H1 (cell line): ENCODE measurements at places on chromosomes 2 and 18. TPM values are rescaled to one million over a fixed set of nuclear protein-coding genes. Genes with fewer than 3 reads are reported as not detected.

The SDC1 gene
- 45.3 and 46.3 TPM in 2 replicates for total RNA-seq

GRCh38 chr18:46452820-46453219 lies 204.2 kb downstream of the LOXHD1 start:
- H3K27ac ChIP-seq = no peak overlapping the region
- peaks cover 12% of the 10 kb centered on the region for H3K36me3 ChIP-seq
- DNase-seq = no peak
- no peak overlapping the region for H3K4me3 ChIP-seq
- H3K27me3 ChIP-seq = no peaks in the 10 kb centered on the region

DNA sequence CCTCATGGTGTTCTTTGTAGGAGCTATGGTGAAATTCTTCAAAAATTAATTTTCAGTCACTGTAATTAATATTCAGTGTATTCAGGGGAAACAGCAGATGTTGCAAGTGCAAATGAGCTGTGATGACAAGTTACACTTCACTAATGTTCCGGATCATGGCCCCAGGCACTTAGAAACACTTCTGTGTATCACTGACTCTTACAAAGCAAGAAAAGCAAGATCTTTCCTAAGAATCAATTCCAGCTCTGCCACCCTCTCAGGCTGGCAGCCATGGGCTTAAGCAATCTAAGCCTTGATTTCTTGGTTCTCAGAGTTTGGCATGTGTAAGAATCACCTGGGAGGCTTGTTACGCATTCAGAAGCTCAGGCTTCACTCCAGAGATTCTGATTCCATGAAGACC lies 78.0 kb downstream of the MARCHF4 start:
- H3K4me1 ChIP-seq = 0 out of 2 replicates have a peak, but pooled peaks cover 2% of the 10 kb centered on the region
- H3K27me3 ChIP-seq = no peaks in the 10 kb centered on the region
- H3K27ac ChIP-seq = no peak overlapping the region

GRCh38 chr2:165640247-165640929 lies 153.7 kb downstream of the GALNT3 start:
- H3K27ac ChIP-seq = no peak overlapping the region
- DNase-seq = no peak
- no peaks in the 10 kb centered on the region for H3K27me3 ChIP-seq
- H3K4me1 ChIP-seq = no peaks in the 10 kb centered on the region

GRCh38 chr2:3741396-3741795 lies 38.0 kb downstream of the DCDC2C start:
- H3K27ac ChIP-seq = no peak overlapping the region
- H3K4me3 ChIP-seq = no peak overlapping the region
- no peaks in the 10 kb centered on the region for H3K36me3 ChIP-seq
- no peak for DNase-seq
- H3K27me3 ChIP-seq = no peaks in the 10 kb centered on the region
- no peaks in the 10 kb centered on the region for H3K4me1 ChIP-seq

The SIGLEC15 gene
- 0.37 and 0.54 TPM in 2 replicates for total RNA-seq

DNA sequence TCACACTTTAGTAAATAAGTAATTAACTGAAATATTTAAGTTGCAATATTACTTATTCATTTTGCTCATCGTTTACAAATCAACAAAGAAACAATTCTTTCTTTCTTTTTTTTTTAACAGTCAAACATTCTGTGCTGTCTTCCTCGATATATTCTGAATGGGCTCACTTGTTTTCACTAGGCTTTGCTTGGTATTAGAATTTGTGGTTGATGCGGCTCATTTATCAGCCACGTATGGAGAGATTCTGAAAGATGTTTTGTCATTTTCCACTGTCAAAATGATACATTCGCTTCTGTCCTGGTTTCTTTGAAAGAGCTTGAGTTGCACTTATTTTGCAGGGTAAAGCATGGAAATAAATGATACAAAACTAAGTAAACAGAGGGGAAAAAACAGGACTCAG lies 323.7 kb downstream of the LRRTM1 start:
- no peaks in the 10 kb centered on the region for H3K4me1 ChIP-seq
- H3K27me3 ChIP-seq = no peaks in the 10 kb centered on the region
- no peak overlapping the region for H3K4me3 ChIP-seq
- no peak overlapping the region for H3K27ac ChIP-seq
- no peaks in the 10 kb centered on the region for H3K36me3 ChIP-seq

The CCDC141 gene
- total RNA-seq = 21.4 and 21.6 TPM in 2 replicates

The DIS3L2 gene
- 21.6 and 26.8 TPM in 2 replicates for total RNA-seq

DNA sequence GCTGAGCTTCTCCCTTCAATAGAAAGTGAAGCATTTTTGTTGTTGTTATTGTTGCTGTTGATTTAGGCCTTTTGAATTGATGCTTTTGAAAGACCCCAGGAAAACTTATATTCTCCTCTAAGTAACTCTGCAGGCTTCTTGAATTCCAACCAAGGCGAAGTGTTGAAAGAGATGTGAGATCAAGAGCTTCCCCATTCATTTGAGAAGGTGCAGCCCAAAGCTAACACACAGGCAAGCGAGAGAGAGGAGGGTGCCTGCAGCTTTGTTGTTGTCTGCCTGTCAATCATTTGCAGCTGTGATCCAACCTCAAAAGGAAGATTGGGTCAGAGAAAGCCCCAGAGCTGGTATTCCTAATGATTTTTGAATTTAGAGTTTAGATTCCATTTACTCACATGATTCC lies 963.6 kb upstream of the CNTNAP5 start:
- no peak overlapping the region for H3K27ac ChIP-seq
- H3K4me3 ChIP-seq = no peak overlapping the region
- no peaks in the 10 kb centered on the region for H3K36me3 ChIP-seq
- H3K27me3 ChIP-seq = no peaks in the 10 kb centered on the region
- DNase-seq = no peak

- DNase-seq = no peak
- no peak overlapping the region for H3K4me3 ChIP-seq
- H3K27me3 ChIP-seq = no peaks in the 10 kb centered on the region
Observed at GRCh38 chr2:134135793-134136192, 118.1 kb upstream of the MGAT5 start.

- DNase-seq = no peak
- H3K36me3 ChIP-seq = no peaks in the 10 kb centered on the region
- H3K4me3 ChIP-seq = no peak overlapping the region
- H3K27me3 ChIP-seq = no peaks in the 10 kb centered on the region
Observed at GRCh38 chr18:34834897-34835296, 124.8 kb downstream of the DTNA start.

DNA sequence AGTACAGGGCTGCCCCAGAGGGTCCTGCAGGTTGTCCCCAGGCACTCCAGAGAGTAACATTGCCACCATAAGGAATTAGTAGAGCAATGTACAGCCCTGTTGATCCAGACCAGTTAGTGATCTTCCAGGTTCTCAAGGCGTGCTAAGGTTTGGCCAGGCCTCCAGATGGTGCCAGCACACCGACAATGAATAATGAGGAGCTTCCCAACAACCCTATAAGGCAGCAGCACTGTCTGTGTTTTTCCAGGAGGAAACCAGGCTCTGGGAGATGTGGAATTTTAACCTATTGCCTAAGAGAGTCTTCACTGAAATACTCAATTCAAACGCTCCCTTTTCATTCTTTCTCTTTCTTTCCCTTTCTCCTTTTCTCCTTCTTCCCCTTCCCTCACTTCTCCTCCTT lies 122.1 kb downstream of the MGAT5 start:
- no peak overlapping the region for H3K4me3 ChIP-seq
- H3K36me3 ChIP-seq = no peaks in the 10 kb centered on the region
- no peak overlapping the region for H3K27ac ChIP-seq

The CDK15 gene
- not detected in 2 replicates for total RNA-seq

GRCh38 chr2:67256892-67257291 lies 140.2 kb upstream of the ETAA1 start:
- no peaks in the 10 kb centered on the region for H3K27me3 ChIP-seq
- no peak overlapping the region for H3K4me3 ChIP-seq
- DNase-seq = no peak
- H3K27ac ChIP-seq = no peak overlapping the region

The SLC9A2 gene
- total RNA-seq = 0.13 and 0.15 TPM in 2 replicates

The LYPD6B gene
- 2.2 and 3.0 TPM in 2 replicates for total RNA-seq

GRCh38 chr2:189210250-189211087 lies 30.9 kb upstream of the COL5A2 start:
- no peak for DNase-seq
- H3K27ac ChIP-seq = no peak overlapping the region
- H3K4me1 ChIP-seq = peaks cover 6% of the 10 kb centered on the region
- no peaks in the 10 kb centered on the region for H3K36me3 ChIP-seq
- no peaks in the 10 kb centered on the region for H3K27me3 ChIP-seq

The FSHR gene
- not detected in 2 replicates for total RNA-seq

DNA sequence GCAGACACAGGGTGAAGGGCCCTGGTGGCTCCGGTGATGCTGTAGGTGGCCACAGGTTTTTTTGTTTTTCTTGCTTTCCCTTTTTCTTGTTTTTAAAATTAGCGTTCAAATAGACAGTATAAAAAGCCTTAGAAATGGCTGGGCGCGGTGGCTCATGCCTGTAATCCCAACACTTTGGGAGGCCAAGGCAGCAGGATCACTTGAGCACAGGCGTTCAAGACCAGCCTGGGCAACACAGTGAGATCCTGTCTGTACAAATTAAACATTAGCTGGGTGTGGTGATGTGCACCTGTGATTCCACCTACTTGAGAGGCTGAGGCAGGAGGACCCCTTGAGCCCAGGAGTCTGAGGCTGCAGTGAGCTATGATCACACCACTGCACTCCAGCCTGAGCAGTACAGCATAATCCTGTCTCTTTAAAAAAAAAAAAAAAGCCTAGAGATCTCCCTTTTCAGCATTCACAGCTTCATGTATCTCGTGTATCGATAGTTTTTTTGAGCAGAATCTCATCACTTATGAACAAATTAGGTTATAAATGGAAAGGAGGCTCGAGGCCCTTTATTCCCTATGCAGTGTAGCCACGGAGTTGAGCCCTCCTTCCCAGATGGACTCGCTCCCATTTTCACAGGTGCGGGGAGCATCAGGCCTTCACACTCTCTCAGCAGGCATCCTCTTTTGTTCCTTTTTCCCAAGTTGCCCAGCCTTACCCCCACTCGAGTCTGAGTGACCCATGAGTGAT lies 50.8 kb downstream of the EMILIN2 start:
- no peaks in the 10 kb centered on the region for H3K36me3 ChIP-seq
- no peak overlapping the region for H3K27ac ChIP-seq
- H3K27me3 ChIP-seq = no peaks in the 10 kb centered on the region
- peaks cover 2% of the 10 kb centered on the region for H3K4me1 ChIP-seq

The SETBP1 gene
- 4.6 and 6.5 TPM in 2 replicates for total RNA-seq
